Dorsolateral prefrontal cortex (tissue), 122 donors: ENCODE measurements at places on chromosomes 7 and 10.

- no peak for DNase-seq
Measured at GRCh38 chr7:4702961-4703512, 20.9 kb downstream of the FOXK1 start.

DNA sequence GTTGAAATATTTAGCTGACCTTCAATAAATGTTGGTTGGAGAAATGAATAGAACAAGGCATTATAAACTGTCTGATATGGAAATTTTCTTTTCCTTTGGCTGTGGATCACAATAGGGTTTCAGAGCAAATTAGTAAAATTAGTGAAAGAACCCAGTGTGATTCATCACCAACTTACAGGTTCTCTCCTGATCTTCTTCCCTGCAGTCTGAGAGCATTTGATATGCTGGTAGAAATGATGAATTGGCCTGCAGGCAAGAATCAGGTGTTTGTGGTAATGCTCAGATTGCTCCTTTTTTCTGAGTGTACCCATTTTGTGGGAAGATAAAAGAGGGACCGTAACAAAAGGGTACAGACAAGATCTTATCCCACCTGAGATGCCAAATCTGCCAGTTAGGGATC is 51.9 kb downstream of the BTAF1 start:
- no peak for DNase-seq

DNA sequence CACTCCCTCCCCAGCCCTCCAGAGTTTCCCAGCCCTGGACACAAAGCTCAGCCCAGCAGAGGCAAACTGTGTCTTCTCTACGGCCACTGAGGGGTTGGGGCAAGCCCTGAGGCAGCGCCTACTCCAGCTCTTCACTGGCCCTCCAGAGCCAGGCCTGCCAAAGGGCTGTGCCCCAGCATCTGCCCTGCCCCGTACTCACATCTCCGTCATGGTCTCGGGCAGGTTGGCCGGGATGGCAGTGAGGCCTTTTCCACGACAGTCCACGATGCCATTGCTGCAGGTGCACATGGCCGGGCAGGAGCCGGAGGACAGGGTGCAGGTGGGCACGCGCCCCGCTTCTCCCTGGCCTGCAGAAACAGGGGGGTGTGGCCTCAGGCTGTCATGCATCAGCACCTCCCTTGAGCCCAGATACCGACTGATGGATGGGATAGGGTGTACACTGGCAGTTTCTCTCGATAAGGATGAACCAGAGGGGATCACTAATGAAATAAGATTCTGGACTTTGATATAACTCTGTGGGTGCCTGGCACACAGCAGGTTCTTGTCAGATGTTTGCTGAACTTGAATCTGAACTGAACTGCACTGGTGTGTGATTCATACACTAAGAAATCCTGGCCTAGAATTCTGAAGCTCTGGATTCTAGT is 125.2 kb downstream of the SLIT1 start:
- no peak for DNase-seq

DNA sequence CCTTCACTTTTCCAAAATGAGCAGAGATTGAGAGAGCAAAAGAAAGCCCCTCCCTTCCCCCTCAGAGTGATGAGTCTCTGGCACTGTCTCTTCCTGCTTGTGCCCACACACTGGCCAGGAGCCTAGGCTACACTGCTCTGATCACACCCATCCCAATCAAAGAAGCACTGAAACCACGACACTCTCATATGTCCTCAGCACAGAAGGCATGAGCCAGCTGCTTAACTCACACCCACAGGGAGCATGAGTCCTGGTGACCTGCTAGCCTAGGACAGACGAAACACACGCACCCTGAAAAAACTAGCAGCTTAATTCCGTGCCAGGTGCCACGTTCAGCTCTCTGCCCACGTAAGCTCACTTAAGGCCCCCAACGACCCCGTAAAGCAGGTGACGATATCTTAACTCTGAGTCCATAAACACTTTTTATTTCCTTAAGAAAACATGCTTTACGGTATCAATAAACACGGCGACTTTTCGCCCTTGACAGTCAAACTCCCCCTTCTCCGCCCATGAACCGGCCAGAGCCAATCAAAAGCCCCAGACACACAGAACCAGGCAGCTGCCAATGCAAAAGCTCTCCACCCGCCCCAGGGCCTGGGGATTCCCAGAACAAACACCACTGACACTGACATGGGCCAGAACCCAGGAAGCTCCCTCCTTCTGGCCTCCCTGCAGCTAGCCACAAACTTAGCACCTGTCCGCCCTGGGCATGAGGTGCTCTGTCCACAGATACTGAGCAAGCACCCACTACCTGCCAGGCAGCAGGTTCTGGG is 69.0 kb downstream of the TNRC18 start:
- no peak for DNase-seq

GRCh38 chr10:95694665-95695064 is 938 bp upstream of the TCTN3 start:
- DNase-seq: no peak

- no peak for DNase-seq
Measured at GRCh38 chr7:116024826-116025809, 5.4 kb downstream of the TFEC start.

DNA sequence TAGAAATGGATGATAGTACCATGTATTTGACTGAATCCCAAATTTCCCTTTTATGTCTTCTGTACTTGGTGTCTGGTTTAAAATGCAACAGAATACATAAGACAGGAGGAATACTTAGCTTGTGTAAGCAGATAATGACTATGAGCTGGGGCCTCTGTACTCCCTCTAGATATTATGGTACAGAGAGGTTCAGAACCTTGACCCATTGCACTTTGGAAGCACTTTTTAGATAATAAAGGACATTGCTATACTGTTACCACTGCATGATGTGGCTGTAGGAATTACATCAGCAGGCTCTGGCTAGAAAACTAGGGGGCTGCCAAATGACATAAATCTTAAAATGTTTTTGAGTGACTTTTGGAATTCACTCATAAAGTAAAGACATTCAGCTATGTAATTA is 526.6 kb downstream of the SORCS1 start:
- no peak for DNase-seq

DNA sequence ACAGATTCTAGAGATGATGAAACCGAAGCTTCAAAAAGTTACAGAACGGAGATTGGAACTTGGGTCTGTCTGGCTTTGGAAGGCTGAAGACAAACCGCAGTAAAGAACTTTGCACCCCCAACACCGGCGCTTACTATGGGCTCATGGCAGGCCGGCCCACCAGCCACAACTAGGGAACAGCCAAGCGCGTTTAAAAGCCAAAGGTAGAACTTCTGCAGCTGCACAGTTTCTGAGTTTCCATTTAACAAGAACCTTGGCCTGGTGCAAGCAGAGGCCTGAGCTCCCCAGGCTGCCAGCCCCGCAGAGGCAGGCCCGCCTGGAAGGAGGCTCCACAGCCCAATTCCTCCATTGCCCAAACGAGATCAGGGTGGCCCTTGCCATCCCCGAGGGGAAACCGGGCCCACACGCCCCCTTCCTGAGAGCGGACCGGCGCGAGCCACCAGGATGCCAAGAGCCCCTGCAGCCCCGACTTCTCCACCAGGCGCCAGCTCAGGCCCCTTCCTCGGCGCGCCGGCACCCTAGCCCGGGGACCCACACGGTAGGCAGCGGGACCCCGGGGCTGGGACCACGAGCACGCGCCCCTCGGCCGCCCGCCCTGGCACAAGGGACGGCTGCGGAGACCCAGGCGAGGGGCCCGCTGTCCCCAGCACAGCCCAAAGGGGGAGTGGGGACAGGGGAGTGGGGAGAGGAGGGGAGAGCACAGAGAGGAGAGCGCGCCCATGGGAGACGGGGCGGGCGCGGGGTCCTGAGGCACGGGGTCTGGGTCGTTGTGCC is 566 bp downstream of the MAD1L1 start:
- DNase-seq: no peak

DNA sequence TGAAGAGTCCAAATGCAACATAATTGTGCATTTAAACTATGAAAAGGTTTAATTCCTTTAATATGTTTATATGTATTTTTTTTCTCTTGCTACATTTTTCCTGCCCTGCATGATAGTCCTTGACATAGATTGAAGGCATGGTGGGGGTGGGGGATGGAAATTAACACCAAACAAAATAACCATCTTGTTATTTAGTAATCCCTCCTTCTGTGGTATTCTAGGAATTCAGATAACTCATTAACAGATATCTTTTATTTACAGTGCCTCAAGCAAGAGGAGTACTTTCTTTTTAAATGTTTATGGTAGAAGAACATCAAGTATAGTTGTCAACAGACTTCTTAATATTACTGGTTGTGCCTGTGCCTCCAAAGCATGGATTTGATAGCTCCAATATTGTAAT is 337.6 kb upstream of the SEMA3A start:
- no peak for DNase-seq

- no peak for DNase-seq
Measured at GRCh38 chr7:158056761-158057160, 530.9 kb downstream of the PTPRN2 start.

GRCh38 chr7:150778738-150779301 is 21.3 kb downstream of the TMEM176B start:
- peak; percentile 78 for DNase-seq

- DNase-seq: no peak
Measured at GRCh38 chr7:44263326-44264082, 61.9 kb downstream of the CAMK2B start.

GRCh38 chr10:89633484-89633883 is 11.6 kb downstream of the PANK1 start:
- no peak for DNase-seq

DNA sequence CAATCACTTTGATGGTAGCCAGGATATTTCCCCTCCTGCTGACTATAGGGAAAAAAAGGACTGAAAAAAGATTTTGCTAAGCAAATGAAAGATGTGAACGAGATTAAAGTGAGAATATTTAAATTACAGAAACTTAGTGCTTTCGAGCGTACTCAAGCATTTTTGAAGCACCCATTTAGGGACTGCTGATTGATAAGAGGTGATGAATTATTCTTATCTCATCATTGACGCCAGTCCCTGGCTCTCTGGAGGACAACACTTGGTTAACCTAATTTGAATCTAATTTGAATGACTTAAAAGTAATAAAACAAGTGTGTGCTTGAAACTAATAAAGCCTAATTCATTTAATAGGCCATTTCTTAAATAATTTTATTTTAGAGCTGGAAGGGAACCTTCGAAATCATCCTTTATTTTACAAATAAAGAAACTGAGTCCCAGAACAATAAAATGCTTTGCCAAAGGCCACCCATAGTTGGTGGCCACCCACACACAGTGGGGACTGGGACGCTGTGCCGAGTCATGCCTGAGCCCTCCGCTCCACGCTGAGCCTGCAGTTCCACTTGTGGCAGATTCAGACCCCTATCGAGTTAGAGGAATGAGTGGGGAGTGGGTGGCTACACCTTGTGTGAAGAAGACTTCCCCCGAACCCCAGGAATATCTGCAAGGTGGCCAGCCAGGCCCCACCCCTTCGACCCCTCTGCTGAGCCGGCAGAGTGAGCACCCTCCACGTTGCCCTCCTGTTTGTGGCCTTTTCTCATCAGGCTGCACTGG is 61.1 kb upstream of the SAMD8 start:
- DNase-seq: no peak

GRCh38 chr10:34607894-34608293 is 207.2 kb downstream of the PARD3 start:
- DNase-seq: no peak

- no peak for DNase-seq
Measured at GRCh38 chr7:91519241-91520158, 255.3 kb downstream of the FZD1 start.

DNA sequence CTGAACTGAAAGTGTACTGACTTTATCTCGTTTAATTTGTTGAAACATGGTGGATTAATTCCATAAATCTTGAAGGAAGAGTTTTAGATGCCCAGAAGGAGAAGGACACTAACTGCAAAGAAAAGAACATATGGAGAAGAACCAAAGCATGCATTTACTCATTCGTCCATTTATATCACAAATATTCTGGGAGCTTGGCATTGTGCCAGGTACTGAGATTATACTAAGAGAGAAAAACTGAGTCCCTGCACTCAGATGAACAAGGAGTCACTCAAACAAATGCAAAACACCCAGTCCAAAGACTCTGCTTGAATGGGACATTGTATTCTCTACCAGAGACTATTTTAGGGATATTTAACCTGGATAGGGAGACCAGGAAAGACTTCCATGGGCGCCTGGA is 588.0 kb upstream of the MGMT start:
- DNase-seq: no peak

- no peak for DNase-seq
Measured at GRCh38 chr7:155205368-155206317, 92.0 kb upstream of the INSIG1 start.
